Cerebellar nuclear complex (tissue), 1 donor: ENCODE measurements at places on chromosomes 1 and 21.

GRCh38 chr1:66747501-66747900 is 4.8 kb upstream of the DYNLT5 start:
- DNase-seq, result no peak

DNA sequence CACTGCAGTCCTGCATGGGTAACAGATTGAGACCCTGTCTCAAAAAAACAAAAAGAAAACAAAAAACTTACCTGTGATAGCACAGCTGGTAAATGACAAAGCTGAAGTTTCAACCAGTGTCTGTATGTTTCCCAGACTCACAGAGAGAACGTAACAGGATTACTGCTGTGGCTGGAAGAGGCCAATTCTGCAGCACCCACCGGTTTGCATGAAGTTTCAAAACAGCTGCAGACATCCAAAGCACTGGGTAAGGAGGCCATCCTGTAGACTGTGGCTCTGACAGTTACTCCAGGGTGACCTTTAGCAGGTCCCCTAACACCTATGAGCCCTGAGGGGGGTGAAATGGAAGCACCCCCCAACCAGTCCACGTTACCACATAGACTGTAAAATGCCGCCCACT is 7.5 kb downstream of the ID3 start:
- DNase-seq, result no peak

DNA sequence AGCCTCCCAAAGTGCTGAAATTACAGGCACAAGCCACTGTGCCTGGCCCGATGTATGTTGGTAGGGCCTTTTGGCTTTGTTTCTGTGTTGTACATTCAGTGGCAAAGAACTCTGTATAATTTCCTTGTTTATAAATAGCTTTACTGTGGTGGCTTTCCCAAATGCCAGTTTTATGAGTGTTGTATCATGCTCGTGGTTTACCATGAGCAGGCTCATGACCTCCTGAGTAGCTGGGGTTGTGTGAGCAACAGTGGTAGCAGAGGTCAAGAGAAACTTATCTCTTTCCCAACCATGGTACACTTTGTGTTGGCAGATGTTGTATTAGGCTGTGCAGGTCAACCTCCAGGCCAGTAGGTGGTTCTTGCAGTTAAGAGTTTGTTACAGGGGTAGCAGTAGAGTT is 420.4 kb upstream of the BEND5 start:
- DNase-seq, result no peak

- no peak for DNase-seq
These were observed 37.0 kb downstream of the SPEN start for GRCh38 chr1:15884477-15884876.

DNA sequence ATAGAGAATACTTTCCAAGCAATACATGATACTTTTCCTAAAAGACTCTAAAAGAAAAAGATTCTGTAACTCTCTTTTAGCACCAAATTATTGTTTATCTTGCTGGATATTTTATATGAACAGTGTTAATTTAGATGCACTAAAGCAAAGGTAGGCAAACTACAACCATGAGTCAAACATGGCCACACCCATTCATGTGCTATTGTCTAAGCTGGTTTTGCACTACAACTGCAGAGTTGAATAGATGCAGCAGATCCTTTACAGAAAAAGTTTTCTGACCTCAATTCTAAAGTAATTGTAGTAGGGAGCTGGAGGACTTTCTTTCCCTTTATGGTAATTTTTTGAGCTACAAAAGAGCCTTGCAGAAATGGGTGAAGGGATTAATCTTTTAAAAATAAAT is 19.4 kb downstream of the BLZF1 start:
- no peak for DNase-seq

GRCh38 chr1:201356236-201356635 is 21.2 kb downstream of the TNNT2 start:
- no peak for DNase-seq

GRCh38 chr1:97849345-97850340 is 71.2 kb downstream of the DPYD start:
- DNase-seq, result no peak

DNA sequence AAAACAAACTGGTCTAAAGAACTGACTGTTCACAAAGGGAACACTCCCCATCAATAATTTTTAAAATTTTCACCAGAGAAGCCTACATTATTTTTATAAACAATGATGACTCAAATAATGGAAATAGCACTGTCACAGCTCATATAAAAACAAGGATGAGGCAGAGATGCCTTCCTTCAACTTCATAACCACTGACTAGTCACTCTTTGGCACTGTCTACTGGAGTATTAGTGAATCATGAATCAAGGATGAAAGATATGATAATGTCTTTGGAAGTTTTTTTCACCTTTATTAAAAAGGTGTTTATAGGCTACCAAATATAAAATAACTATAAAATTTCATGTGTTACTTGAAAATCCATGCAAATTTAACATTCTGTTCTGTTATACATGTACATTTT is 316.9 kb downstream of the VAV3 start:
- DNase-seq, result no peak

DNA sequence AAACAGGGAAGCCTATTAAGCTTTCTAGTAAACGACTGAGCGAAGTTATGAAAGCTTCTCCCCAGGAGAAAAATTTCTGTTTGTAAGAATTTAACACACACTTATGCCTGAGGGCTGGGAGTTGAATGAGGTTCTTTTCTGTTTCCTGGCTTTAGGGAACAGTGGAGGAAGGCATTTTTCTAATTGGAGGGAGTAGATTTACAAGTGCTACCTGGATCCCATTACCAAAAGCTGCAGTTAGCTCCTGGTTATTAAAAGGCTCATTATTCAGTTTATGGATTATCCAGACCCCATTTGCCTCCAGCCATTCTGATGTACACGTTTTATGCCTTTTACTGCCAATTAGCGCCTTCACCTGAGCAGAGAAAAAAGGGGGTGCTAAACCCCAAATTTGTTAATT is 7.5 kb downstream of the ST6GALNAC3 start:
- no peak for DNase-seq

- DNase-seq, result no peak
These were observed 132.3 kb downstream of the TNFSF18 start for GRCh38 chr1:172918478-172918877.

DNA sequence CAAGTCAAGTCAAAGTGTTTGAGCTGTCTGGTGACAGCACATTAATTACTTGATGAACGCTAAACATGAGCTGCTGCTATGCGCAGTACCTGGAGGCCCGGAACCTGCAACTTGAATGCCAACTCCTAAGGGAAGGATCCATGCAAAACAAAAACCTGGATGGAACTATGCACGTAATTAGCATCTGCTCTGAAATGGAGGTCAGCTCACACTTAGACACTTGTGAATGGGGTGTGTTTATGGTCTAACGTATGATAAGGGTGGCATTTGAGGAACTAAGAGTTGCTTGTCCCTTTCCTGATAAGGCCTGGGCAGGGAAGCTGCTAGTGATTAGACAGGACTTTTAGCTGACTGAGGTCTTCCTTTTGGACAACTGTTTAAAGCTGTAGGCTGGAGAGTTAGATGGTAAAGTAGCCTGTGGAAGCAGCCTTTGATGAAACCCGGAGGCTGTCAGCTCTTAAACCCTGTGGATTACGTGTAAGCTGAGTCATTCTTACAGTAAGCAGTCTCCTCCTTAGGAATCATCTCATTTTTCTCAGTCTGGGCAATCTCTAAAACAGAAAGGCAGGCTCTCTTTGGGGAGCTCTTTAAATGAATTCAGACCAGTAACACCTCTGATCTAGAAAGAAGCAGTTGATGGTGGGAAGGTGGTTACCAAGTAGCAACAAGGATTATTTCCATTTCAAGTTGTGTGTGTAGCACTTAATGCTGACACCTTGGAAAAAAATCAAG is 6.8 kb downstream of the TENT5C start:
- no peak for DNase-seq

GRCh38 chr1:214002472-214002871 is 14.7 kb downstream of the PROX1 start:
- DNase-seq, result no peak

DNA sequence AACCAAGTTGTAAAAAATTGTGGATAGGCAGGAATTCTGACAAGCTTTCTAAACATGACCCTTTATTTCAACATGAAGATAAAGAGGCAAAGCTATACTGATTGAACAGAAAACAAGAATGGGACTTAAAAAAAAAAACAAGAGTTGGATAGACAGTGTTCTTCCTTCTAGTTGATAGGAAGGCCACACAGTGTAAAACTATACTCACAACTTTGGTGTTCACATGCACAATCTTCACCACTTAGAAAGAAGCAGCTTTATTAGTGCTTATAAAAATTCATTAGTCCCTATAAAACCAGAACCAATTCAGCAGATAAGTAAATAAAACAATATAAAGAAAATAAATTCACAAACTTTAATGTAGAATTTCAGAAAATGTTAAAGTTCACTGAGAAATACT is 101.8 kb downstream of the AKT3 start:
- no peak for DNase-seq

DNA sequence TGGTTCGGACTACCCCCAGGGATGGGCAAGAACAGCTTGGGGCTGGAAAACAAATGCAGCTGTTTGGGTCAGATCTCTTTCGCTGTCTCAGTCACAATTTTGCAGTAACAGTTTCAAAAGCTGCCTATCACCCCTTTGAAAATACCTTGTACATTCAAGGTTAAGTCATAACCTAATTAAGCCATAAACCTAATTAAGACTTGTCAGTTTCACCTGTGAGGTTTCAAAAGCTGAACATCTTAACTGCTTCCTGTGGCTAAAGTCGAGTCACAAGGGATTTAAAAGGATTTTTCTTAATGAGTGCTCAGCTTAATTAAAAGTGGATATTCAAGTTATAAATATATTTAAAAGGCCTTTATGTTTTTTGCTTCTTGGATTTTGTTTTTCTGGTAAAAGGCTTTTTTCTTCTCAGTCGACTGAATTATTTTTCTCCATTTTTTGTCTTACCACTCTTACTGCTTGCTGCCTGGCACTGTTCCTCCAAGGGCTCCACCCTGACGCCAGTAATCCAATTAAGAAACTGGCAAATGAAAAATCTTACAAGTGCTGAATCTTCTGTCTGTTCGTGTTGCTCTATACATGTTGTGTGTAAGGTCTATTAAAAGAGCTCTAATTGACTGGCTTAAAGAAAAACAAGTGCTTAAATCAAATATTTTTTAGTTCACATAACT is 31.3 kb downstream of the CBR1 start:
- no peak for DNase-seq

GRCh38 chr1:172399756-172400721 is 20.4 kb upstream of the C1orf105 start:
- DNase-seq, result no peak

- DNase-seq, result no peak
These were observed 594 bp upstream of the PANK4 start for GRCh38 chr1:2526824-2527555.

GRCh38 chr21:21001591-21002100 is 3.4 kb downstream of the NCAM2 start:
- DNase-seq, result no peak

DNA sequence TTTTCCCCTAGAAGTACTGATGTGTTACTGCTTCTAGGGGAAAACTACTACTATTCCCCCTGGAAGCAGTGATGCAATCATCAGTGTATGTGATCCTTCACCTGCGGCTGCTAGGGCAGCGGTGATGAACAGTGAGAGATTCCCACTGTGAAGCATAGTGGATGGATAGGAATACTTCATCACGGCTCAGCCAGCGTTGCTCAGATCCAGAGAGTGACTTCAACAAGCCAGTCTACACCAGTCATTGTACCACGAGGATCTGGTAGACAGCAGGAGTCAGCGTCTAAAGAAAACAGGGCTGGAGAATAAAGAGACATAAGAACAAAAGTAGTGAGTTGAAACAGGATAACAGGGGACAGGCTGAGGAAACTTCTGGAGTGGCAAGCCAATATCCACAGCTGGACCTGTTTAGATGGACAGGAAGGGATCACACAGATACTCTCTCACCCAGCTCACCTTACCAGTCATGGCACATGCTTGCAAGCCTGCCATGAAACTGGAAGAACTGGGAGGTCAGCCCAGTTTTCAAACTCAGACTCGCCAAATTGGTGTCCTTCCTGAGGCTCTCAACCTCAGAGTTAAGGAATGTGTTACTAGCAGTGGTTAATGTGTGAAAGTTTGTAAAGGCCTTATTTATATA is 42.4 kb upstream of the LRRC52 start:
- no peak for DNase-seq

DNA sequence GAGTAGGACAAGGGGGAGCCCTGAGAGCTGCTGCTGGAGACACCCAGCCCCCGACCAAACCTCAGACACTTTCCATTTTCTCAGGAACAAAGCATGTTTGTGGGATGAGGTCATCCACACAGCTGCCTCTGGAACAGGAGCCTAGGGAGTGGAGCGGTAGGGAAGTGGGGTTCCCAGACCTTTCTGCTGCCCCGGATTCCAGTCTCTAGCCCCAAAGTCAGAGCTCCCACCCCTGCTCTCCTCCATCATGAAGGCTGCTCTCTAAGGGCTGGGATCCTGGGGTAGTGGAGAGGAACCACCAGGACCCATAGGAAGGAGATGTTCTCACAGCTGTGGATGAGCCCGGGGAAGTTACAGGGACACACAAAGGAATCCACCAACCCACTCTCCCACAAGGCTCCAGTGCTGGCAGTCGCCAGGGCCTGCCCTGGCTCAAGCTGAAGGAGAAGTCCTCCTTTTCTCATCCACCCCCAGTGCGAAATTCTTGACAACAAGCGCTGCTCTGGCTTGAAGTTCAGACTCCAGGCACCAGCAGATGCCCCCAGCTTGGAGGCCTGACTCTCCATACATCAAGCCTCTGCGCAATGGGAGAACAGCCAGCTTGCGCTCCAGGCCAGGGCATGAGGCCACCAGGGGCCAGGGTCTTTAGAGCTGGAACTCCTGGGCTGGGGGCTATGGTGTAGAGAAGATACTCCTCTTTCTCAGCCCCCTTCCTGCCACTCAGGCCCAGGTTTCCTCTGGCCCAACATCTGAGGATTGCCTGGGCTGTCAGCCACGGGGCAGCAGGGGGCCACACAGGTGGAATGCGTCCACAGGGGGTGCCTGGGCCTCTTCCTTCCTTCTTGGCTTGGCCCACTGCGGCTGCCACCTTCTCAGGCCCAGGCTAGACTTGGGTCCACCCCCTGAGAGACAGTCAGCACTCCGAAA is 4.5 kb downstream of the FHL3 start:
- DNase-seq, result no peak

DNA sequence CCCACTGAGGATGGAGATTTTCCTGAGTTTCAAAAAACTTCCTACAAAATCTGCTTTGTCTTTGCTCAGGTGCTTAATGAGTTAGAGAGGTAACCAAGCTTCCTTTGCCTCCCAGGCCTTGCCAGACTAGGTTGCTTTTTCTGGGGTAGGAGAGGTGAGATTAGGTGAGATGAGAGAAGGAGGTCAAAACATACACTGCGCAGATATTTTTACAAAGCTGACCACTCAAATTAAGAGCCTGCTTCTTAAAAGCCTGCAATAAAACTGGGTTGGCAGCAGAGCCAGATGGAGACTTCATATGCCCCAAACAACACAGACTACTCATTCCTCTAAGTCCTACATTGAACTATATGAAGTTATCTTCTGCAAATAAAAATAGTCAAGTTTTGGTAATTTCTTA is 352.5 kb downstream of the NUF2 start:
- no peak for DNase-seq

DNA sequence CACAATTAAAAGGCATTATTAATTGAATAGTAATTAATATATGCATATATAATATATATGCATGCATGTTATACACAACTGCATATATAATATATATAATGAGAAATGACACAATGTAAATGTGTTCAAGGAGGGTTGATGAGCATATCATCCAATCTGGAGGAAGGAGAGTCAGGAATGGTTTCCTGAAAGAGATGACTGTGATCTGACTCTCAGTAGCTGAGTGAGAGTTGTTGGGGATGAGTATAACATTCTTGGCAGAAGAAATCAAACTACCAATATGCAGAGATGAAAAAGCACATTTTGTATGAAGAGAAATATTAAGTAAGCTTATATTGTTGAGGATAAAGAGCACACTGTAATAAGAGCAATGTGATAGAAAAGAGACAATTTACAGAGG is 37.3 kb downstream of the F13B start:
- no peak for DNase-seq
